ENCODE measurements at places on chromosomes 6 and 20. TPM values are rescaled to one million over a fixed set of nuclear protein-coding genes. Genes with fewer than 3 reads are reported as not detected.

NOP56 gene
- 114 TPM for total RNA-seq

SLA2 gene
- total RNA-seq = not detected

SLC22A7 gene
- not detected for total RNA-seq

LY6G6D gene
- not detected for total RNA-seq

PCSK2 gene
- total RNA-seq = not detected

GPR63 gene
- 3.0 TPM for total RNA-seq

ECT2L gene
- total RNA-seq = 0.17 TPM

C20orf141 gene
- total RNA-seq = not detected

ZNF831 gene
- not detected for total RNA-seq

CST4 gene
- 0.17 TPM for total RNA-seq

CTCFL gene
- total RNA-seq = not detected

PXDC1 gene
- total RNA-seq = 52.7 TPM

GABRR1 gene
- not detected for total RNA-seq

All from fibroblast of lung (primary cell).